Activated CD4-positive, alpha-beta memory T cell treated with anti-CD3 and anti-CD28 coated beads, Interleukin-2, amount 10 ng/mL, durations not matched to agents 7 days and 5 days (primary cell): ENCODE measurements at places on chromosomes 13 and 19.
A peak's percentile ranks its signal among the peaks of the same experiment; 100 is the strongest.

- DNase-seq, result no peak
Observed at GRCh38 chr13:58266271-58266670, 634.7 kb downstream of the PCDH17 start.

- no peak for DNase-seq
Observed at GRCh38 chr19:30344446-30345425, 27.4 kb upstream of the ZNF536 start.

- peak; percentile 23 for DNase-seq
Observed at GRCh38 chr19:47778954-47779351, 450 bp downstream of the SELENOW start.

DNA sequence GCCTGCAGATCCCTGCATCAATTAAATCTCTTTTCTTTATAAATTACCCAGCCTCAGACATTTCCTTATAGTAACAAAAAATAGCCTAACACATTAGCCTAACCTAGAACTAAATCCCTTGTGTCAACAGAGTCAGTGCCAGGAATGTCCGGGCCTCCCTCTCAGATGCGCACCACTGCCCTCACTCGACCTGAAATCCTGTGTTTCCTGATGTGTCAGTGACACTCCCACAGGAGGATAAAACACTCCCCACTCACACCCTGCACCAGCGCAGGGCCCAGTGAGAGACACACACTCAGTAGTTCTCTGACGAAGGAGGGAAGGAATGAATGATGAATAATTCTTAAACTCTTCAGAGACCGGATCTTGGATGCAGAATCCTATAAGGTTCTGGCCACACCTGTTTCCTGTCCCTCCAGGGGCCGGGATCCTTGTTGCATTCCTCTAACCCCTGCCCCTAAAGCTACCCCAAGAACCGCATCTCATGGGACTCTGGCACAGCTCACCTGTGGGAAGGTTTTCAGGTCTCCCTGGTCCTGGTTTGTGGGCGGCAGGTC, 3.1 kb downstream of the CEACAM3 start:
- DNase-seq, result no peak

GRCh38 chr13:27765650-27766049, 26.6 kb upstream of the GSX1 start:
- DNase-seq, result no peak

GRCh38 chr13:108797354-108797753, 167.9 kb downstream of the MYO16 start:
- no peak for DNase-seq

DNA sequence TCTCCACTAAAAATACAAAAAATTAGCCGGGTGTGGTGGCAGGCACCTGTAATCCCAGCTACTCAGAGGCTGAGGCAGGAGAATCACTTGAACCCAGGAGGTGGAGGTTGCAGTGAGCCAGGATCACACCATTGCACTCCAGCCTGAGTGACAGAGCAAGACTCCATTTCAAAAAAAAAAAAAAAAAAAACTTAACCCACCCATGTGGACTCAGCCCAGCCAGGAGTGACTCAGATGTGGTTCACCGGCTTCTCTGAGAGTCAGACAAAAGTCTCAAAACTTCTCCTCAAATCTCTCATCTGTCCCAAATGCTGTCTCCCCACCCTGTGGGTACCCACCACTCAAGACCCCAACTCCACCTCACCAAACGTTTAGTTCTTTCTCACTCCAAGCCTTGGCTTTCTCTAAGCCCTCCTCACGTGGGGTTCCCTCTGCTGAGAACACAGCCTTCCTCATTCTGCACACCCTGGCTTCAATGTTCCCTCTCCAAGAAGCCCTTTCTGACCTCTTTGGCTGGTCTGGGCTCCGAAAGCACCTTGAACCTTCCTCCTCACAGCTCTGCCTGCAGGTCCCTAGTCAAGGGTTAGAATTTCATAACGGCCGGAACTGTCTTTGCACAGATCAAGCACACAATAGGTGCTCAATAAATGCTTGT, 11.1 kb upstream of the RAB3A start:
- DNase-seq, result no peak

- DNase-seq, result no peak
Observed at GRCh38 chr13:85405316-85405897, 393.8 kb downstream of the SLITRK6 start.

GRCh38 chr13:50375792-50376191, 360.5 kb downstream of the KCNRG start:
- DNase-seq, result no peak

- DNase-seq, result no peak
Observed at GRCh38 chr13:24717217-24717616, 37.0 kb downstream of the ATP12A start.

GRCh38 chr19:344625-345319, at the start of gene MIER2:
MIER2 (minus strand) TSS chr19:344796; CDS start chr19:344782, 14 bp downstream.
- peak; percentile 91 for DNase-seq

- DNase-seq, result no peak
Observed at GRCh38 chr19:30881281-30881680, 468.0 kb downstream of the TSHZ3 start.

- DNase-seq, result no peak
Observed at GRCh38 chr13:84985860-84986259, 813.4 kb downstream of the SLITRK6 start.

GRCh38 chr19:35521124-35521743, 6.9 kb downstream of the SBSN start:
- DNase-seq, result no peak

- DNase-seq, result no peak
Observed at GRCh38 chr13:111526922-111527321, 206.5 kb downstream of the TEX29 start.

- DNase-seq, result no peak
Observed at GRCh38 chr13:29411481-29411880, 184.0 kb downstream of the SLC7A1 start.

GRCh38 chr13:101640788-101641400, 188.4 kb downstream of the ITGBL1 start:
- DNase-seq, result no peak

GRCh38 chr19:11987405-11988281, 22.8 kb downstream of the ZNF763 start:
- peak; percentile 94 for DNase-seq

DNA sequence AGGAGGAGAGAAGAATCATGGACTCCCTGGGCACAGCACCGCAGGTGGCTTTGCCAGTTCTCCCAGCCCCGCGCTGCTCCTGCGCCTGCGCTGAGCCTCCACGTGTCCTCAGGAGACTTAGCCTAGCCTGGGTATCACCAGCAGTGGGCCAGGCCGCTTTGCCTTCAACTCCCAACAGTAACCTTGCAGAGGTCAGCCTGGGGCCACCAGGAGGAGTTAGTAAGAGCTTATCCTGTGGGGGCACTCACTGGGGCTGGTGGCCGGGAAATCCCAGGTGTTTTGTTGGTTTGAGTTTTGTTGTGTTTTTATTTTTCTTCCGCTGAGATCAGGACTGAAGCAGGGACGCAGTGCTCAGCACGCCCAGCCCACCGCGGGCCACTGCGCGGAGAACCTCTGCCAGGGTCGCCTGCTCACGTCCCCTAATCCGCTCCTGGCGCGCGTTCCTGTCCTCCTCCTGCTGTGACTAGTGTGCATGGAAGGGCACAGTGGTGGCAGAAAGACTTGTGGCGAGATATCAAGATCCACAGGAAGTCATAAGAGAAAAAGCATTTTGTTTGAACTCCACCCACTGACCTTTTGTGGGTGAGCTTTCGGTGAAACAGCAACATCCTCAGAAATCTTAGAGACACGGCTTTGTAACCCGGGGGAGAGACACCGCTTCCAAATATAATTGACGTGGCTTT, 207.4 kb upstream of the RFC3 start:
- DNase-seq, result peak; percentile 78

- DNase-seq, result peak; percentile 81
Observed at GRCh38 chr19:6632002-6632621, 37.8 kb downstream of the TNFSF14 start.

GRCh38 chr19:48194844-48195830, 24.7 kb downstream of the ZSWIM9 start:
- no peak for DNase-seq

DNA sequence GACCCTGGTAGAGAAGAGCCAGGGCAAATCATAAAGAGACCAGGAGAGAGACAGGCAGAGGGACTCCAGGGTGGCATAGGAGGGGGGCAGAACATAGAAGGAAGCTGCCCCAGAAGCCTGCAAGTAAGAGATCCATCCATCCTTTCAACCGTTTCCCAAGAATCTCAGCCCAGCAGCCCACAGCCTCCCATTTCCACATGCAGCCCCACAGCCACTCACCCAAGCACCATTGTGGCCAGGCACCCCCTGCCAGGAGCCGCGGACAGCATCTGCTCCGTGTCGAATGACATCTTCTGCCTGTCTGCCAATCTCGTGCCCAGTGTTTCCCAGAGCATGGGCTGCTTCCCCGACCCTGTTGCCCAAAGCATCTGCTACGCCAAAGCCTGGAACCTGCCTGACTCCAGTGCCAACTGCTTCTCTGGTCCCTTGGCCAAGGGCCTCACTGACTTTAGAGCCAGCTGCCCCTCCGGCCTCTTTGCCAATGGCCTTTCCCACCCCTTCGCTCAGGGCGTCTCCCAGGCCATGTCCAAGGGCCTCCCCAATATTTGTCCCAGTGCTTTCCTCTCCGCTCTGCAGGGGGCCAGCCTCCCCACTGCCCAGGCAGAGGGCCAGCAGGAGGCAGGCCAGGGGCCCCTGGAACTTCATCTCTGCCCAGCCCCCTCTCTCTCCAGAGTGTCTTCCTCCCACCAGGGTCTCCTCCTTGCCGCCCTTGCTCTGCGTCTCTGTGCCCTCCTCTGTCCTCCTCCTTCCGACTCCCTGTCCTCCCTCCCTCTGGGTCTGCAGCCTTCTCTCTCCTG, 420 bp downstream of the DMKN start:
- no peak for DNase-seq

GRCh38 chr19:53088091-53088490, 15.1 kb downstream of the ZNF160 start:
- no peak for DNase-seq

DNA sequence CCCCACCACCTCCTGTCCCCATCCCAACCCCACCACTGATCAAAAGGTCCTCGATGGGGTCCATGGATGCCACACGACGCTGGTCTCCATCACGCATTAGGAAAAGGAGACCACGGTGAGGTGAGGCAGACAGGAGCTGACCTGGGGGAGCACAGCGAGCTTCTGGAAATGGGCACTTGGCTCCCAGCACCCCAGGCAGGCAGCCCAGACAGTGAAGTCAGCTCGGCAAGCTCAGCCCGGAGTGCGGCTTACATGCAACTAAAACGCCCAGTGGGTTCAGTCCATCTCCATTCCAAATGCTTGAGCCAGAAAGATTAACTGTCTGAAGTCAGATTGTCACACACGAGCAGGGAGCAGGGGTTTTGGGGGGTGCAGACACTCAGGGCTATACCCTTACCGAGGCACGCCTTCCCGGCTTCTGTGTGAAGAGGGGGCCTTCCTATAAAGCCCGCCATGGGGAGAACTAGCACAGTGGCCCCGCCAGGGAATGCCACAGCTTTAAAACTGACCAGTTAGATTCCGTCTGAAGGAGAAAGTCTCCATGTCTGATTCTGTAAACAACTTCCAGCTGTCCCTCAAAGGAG, 79.4 kb downstream of the SPACA7 start:
- peak; percentile 13 for DNase-seq

- DNase-seq, result no peak
Observed at GRCh38 chr19:48953141-48953540, 1.5 kb upstream of the BAX start.

DNA sequence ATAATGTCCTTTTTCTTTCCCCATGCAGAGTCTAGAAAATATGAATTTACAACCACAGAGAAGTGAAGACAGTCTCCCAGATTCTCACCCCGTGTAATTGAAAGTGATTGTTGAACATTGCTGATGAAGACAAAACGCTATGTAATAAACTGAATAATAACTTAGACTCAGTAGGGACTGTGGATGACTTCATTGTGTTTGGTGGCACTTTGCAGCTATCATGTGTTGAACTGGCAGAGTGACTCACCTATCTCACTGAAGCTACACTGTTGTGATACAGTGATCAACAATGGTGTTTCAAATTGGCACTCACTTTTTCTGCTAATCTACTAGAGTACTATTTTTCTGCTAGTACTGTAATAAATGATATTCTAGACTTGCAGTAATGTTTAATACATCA, 261.3 kb downstream of the DACH1 start:
- DNase-seq, result no peak

DNA sequence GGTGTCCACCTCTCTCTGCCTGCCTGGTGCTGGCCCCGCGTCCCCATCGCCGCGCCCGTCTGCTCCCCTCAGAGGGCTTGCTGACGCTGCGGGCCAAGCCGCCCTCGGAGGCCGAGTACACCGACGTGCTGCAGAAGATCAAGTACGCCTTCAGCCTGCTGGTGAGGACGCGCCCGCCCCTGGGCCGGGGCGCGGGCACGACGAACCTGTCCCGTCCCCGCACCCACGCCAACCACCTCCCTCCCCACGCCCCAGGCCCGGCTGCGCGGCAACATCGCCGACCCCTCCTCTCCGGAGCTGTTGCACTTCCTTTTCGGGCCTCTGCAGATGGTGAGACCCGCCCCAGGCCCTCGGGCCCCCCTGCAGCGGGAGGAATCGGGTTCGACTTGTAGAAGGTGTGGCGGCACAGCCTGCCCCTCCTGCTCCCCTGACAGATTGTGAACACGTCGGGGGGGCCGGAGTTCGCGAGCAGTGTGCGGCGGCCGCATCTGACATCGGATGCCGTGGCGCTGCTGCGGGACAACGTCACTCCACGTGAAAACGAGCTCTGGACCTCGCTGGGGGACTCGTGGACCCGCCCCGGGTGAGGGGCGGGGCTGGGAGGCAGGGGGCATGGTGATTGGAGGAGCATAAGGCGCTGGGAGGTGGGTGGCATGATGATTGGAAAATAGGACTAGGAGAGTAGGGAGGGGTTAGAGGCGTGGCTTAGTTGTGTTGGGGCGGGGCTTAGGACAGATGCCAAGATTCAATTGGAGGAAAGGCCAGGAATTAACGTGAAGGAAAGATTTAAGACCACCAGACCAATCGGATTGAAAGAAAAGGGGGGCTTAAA, 6.6 kb downstream of the EPS8L1 start:
- DNase-seq, result peak; percentile 61

DNA sequence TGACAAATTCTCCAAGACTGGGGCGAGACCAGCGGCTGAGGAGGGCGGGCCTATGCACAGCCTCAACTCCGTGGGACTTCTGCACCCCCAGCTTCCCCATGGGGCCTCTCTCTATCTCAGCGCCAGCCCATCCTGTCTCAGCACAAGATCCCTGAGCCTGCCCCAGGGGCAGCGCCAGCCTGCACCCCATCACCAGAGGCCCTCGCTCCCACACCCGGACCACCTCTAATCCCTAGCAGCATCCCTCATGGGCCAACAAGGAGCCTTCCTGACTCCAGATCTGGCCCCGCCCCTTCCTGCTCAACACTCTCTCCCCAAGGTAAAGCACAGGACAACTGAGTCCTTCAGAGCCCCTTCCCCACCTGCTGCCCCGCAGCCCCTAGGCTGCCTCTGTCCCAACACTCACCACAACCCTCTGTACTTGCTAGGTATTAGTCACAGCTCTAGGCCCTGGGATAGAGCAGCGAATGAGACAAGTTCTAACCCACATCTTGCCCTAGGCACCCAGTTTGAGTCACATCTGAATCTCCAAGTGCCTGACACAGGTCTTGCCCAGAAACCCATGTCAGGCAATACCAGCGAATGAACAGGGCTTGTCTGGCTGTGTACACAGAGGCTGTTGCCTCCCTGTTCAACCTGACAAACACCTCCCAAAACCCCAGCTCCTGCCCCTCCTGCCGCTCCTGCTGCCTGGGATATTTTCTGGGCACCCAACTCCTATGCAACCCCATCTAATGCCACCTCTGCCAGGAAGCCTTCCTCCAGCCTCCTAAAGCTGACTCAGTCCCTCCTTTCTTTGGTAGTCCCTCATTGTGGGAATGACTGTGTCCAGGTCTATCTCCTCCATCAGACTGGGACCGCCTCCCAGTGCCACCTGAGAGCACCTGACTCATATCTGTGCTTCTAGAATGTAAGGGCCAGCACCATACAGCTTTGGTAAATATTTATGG, 18.6 kb downstream of the GRIK5 start:
- peak; percentile 40 for DNase-seq
